Stimulated activated CD4-positive, alpha-beta T cell treated with anti-CD3 and anti-CD28 coated beads, Interleukin-1b, Interleukin-23, amount 100 ng/mL, for 24 hours (primary cell): ENCODE measurements at places on chromosomes 12 and 14.

DNA sequence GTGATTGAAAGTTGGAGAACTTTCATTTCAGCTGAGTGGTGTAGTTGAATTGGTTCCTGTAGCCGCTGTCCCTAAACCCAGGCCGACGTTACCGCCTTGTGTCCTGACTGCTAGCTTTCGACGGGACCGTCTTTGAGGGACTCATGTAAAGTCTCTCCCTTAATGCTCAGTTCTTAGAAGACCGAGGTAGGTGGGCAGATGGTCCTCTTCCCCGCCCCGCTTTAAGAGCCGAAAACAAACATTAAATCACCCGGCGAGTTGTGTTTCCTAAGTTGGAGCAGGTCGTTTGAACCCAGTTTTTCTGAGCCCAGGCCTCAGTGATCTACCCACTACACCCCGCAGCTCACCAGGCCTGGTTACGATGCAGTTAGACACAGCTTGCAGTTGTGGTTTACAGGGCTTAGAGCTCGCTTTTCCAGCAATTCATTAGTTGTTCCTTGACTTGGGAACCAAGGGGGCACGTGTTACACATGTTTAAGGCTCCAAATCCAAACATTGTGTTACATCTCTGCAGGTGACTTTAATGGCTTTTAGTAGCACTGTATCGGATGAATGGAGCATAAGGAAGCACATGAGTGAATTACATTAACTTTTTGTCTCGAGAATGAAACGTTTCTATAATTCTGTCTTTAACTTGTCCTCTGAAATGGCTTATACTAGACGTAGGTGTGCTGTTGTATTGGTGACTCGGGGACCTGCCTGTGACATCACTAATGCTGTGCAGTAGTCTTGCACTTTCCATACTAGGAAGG lies 790 bp downstream of the NEDD1 start:
- DNase-seq, result no peak

- DNase-seq, result no peak
These were observed 48.0 kb downstream of the PTHLH start for GRCh38 chr12:27924350-27925135.

GRCh38 chr12:18074001-18074400 lies 16.0 kb downstream of the RERGL start:
- no peak for DNase-seq

DNA sequence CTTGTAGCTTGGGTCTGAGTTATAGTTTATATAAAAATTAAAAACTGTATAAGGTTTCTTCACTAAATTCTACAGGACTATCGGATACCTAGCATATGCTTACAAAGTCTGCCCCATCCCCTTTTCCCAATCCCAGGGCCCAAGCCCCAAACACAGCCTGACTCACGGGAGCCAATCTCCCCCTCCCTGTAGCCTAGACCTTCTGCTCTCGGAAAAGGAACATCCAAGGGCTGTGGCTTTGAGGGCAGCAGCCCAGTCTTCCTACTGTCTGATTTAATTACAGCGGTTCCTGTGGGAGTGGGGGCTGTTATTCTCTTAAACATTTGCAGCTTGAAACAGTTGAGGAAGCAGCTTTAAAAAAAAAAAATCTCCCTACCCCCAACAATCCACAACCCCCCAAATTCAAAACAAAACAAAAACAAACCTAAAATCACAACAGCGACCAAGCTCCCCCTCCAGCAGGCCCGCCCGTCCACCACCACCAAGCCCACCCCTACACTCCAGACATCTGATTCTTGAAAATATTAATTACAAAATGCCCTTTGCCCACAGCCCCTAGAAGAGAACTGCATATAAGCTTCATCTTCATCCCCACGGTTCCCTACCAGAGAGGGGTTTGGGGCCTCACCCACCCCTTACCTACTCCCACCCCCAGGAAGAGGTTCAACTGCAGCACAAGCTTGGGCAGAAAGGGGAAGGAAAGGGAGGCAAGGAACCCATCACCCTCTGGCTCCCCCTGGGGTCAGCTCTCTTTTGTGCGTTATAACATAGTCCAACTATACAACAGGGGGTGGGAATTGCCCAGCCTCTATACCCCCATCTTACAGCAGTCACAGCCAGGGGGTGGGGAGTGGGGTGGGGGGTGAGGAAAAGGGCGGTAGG lies 1.1 kb upstream of the PRKAG1 start:
- DNase-seq, result no peak

DNA sequence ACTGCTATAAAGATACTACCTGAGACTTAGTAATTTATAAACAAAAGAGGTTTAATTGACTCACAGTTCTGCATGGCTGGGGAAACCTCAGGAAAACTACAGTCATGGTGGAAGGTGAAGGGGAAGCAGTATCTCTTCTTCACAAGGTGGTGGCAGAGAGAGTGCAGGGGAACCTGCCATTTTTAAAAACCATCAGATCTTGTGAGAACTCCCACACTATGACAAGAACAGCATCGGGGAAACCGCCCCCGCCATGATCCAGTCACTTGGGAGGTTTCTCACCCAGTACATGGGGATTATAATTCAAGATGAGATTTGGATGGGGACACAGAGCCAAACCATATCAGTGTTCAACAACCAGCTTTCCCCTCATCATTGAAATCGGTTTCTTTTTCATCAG lies 49.9 kb downstream of the AEBP2 start:
- no peak for DNase-seq

GRCh38 chr12:96196781-96197180 lies 2.6 kb downstream of the ELK3 start:
- no peak for DNase-seq

GRCh38 chr12:57717846-57718640 lies 20.5 kb downstream of the AGAP2 start:
- DNase-seq, result no peak

DNA sequence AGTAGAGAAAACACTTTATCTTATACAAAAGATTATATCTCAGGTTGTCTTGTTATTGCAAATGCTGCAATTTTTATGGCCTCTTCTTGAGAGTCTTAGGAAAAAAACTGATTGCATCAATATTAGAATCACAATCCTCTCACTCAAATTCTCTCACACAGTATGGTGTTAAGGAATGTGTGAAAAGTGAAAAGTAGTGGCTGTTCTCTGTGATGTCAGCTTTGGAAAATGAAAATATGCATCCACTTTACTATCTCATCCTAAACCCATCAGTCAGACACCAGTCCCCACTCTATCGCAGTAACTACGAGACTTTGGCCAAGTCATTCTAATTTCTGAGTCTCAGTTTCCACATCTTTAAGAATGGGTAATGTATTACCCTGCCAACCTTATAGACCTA lies 32.6 kb upstream of the NTF3 start:
- DNase-seq, result no peak

DNA sequence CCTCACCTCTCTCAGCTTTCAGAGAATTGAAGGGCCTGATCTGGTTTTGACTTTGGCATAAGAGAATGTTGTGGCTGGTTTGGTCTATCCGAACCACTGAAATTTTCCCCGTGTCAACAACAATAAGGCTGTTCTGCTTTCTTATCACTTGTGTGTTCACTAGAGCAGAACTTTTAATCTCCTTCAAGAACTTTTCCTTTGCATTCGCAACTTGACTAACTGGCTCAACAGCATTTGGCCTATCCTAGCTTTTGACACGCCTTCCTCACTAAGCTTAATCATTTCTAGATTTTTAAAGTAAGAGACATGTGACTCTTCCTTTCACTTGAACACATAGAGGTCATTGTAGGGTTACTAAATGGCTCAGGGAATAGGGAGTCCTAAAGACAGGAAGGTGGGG lies 25.9 kb upstream of the EDDM3A start:
- no peak for DNase-seq

DNA sequence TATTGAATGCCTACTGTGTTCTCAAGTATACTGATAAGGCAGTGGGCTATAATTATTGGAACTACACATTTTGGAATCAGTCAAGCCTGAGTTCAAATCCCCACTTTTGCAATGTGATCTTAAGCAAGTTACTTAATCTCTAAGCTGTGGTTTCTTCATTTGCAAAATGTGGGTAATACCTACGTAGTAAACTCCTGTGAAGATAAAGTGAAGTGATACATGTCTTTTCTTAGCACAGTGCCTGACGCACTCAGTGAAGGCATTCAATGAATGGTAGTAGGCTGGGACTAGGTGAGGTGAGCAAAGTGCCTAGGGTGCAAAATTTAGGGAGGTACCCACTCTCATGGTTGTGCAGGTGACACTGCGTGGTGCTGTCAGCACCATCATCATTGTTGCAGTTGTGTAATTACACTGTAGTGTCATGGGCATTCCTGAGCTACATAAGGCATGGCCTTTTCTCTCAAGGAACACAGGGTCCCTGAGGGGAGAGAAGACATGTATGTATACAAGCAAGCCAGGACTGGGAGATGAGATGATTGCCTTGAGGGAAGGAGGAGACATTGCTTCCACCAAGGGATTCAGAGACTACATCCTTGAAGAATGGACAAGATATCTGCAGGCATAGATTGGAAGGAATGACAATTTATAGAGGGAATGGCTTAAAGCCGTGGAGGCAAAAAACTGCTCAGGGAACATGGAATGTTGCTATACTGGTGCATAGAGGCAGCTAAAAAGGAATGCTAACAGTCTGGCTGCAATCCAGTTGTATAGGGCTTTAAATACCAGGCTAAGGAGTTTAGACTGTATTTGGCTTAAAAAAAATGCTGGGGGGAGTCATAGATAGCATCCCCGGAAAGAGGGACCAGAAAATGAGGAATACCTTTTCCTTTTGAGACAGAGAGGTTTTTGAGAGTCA lies 129.2 kb upstream of the ARHGAP5 start:
- no peak for DNase-seq

GRCh38 chr14:28785096-28785952 lies 18.7 kb downstream of the FOXG1 start:
- DNase-seq, result no peak

- DNase-seq, result no peak
These were observed 43.0 kb upstream of the FUT8 start for GRCh38 chr14:65369560-65369959.

- DNase-seq, result no peak
These were observed 97.3 kb upstream of the RBM19 start for GRCh38 chr12:114063435-114063834.

- DNase-seq, result no peak
These were observed 26.9 kb downstream of the SIX1 start for GRCh38 chr14:60622210-60622916.

- DNase-seq, result no peak
These were observed 135.7 kb downstream of the RAD51B start for GRCh38 chr14:67955261-67955660.

- no peak for DNase-seq
These were observed 46.3 kb upstream of the PTGDR start for GRCh38 chr14:52220924-52221811.

GRCh38 chr12:87756721-87757120 lies 272.5 kb downstream of the C12orf50 start:
- no peak for DNase-seq

GRCh38 chr14:34297786-34298520 lies 164.1 kb downstream of the SPTSSA start:
- DNase-seq, result no peak

DNA sequence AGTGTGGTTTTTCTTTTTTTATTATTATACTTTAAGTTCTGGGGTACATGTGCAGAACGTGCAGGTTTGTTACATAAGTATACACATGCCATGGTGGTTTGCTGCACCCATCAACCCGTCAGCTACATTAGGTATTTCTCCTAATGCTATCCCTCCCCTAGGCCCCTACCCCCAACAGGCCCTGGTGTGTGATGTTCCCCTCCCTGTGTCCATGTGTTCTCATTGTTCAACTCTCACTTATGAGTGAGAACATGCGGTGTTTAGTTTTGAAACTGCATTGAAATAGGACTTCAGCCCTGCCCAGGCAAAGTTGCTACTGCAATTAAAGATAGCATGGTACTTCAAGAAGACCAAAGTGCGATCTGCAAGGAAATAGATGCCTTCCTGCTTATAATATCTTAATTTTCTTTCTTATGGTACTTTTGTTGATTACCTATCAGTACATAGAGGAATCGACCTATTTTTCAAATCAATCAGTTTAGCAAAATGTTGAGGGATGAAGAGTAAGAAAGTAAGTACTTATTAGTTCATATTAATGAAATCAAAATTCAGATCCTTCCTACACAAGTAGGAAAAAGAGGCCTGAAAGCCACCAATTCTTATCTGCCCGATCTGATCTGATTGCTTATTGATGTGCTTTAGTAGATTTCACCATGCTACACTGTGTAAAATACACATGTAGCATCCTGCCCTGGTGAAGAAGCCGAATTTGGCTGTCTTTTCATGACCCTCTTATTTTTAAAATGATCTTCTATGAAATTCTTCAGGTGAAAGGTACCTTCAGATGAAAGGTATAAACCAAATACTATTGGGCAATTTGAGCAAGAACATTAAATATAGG lies 1.6 kb downstream of the LTA4H start:
- no peak for DNase-seq

DNA sequence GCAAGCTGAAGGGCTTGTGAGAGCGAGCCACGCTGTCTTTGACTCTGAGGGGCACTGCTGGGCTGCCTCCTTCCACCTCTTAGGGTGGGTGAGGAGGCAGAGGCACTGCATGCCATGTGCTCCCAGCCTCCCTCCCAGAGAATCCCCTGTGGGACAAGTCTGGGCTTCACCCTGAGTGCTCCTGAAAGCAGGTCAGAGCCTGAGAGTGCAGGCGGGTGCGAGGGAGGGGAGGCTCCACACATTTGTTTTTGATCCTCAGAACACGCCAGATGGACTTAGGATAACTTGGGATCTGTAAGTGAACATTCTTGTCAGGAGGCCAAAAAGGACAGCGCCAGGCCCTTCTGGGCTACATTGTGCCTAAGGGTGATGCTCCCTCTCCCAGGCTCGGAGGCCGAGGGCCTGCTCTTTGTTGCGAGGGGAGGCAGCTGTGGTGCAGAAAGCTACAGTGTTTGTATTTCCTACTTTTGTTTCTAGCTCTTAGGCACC lies 155.4 kb downstream of the TMX1 start:
- no peak for DNase-seq

- DNase-seq, result no peak
These were observed 120.8 kb downstream of the SEC23A start for GRCh38 chr14:38982278-38982677.

- DNase-seq, result no peak
These were observed 21.7 kb upstream of the HELB start for GRCh38 chr12:66280561-66280960.

GRCh38 chr14:20580242-20580641 lies 7.6 kb downstream of the RNASE11 start:
- no peak for DNase-seq

DNA sequence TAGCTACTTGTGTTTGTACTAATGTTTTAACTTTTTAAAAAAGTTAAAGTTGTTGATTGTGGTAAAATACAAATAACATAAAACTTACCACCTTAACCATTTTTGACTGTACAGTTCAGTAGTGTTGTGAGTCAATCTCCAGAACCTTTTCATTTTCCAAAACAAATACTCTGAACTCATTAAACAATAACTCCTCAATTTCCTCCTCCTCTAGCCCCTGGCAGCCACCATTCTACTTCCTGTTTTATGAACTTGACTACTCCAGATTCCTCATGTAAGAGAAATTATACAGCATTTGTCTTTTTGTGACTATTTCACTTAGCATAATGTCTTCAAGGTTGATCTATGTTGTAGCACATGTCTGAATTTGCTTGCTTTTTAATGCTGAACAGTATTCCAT lies 299.1 kb upstream of the AMIGO2 start:
- no peak for DNase-seq

- no peak for DNase-seq
These were observed 768.8 kb upstream of the NOVA1 start for GRCh38 chr14:27366596-27366995.
